Activated T-cell treated with anti-CD3 and anti-CD28 coated beads, Interleukin-2, amount 50 U/mL, for 4 hours (primary cell): ENCODE measurements at places on chromosomes 1 and 21. TPM values are rescaled to one million over a fixed set of nuclear protein-coding genes. Genes with fewer than 3 reads are reported as not detected.

The RGL1 gene
- total RNA-seq = 0.58 TPM

The SLC44A3 gene
- not detected for total RNA-seq

The SPATA46 gene
- not detected for total RNA-seq

The KIFAP3 gene
- total RNA-seq = 8.4 TPM

The CLIC4 gene
- 8.5 TPM for total RNA-seq
